ENCODE measurements at places on chromosomes 1 and 21. TPM values are rescaled to one million over a fixed set of nuclear protein-coding genes. Genes with fewer than 3 reads are reported as not detected.

Gene KRTAP21-2
- total RNA-seq: not detected

Gene BARHL2
- total RNA-seq: not detected

Gene ACTL8
- total RNA-seq: 0.80 TPM

Gene RHCE
- total RNA-seq: 0.27 TPM

Gene TINAGL1
- total RNA-seq: 8.4 TPM

Gene CLCA4
- total RNA-seq: not detected

Gene ARHGEF10L
- 34.4 TPM for total RNA-seq

Gene EFNA3
- total RNA-seq: 12.5 TPM

Gene CLDN17
- total RNA-seq: not detected

Gene ZSWIM5
- total RNA-seq: 2.2 TPM

Gene CSMD2
- 14.0 TPM for total RNA-seq

Data from WTC11 (cell line).